ENCODE measurements at places on chromosomes 16 and 17.

DNA sequence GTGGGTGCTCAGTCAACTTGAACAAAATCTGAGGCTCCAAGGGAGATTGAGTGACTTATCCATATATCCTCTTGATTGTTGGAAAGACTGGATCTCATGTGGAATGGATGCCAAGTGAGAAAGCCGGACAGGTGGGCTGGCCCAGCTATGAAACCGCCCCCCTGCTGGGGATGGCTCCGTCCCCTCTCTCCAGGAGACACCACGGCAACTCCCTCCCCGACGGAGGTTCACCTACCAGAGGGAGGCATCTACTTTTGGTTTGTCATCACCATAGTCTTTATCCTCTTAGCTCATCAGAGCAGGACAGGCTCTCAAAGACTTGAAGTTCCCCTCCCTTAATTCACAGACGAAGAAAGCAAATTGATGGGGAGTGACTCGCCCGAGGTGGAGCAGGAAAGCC lies 1.8 kb upstream of the ALG1 start:
- DNase-seq: no peak

- peak; percentile 30 for DNase-seq
Observed at GRCh38 chr17:65292430-65292829, 155.3 kb downstream of the RGS9 start.

DNA sequence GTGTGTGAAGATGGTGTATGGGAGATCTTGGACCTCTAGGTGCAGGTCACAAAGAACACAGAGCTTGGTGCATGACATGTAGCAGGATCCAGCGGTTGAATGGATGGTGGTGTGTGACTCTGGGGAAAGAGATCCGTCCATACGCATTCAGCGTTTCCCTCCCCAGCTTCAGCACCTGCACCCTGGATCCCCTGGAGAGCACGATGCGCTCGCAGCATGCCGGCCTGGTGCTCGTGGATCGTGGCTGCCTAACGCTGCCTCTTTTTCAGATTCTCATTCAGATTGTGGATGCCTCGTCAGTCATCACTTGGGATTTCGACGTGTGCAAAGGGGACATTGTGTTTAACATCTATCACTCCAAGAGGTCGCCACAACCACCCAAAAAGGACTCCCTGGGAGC lies 70.9 kb downstream of the SEC14L1 start:
- DNase-seq: no peak

- DNase-seq: peak; percentile 58
Observed at GRCh38 chr17:43940630-43941029, 1.6 kb downstream of the PPY start.

GRCh38 chr17:75271955-75272847 lies 1.2 kb upstream of the MIF4GD start:
- DNase-seq: peak; percentile 77

- DNase-seq: no peak
Observed at GRCh38 chr16:69133373-69133954, 1.0 kb downstream of the UTP4 start.

DNA sequence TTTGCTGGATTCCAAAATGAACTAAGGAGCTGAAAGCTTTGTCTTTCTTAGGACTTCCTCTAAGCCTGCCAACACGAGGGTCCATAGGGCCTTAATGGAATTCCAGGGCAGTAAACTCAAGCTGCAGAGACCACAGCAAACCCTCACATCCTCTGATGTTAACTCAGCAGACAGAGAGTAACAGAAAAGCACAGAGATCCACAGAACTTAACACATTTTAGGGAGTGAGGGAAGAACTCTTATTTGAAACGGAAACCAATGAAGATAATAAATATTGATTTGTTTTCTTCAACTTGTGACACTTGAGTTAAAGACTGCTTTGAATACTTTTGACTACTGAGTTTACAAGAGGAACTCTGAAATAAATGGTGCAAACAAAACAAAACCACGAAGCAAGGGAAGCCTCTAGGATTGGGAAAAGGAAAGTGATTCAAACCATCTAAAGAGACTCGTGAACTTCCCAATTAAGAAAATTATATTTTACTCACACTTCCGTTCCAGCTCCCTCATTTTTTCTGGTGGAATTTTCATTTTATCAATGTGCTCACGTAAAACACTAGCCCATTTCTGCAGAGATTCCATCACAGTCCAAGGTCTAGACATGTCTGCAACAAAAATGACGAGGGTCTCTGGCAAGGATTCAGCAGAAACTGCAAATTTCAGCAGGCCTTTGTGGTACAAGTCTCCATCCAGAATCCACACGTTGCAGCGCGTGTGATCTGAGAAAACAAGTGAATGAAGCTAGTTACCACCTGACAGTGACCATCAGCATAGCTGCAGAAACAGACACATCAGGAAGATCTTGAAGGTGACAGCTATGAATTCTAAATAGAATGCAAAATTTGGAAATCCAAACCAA lies 9.2 kb downstream of the DYNC1LI2 start:
- peak; percentile 67 for DNase-seq

GRCh38 chr16:50263940-50264929 lies 2.1 kb upstream of the ADCY7 start:
- DNase-seq: peak; percentile 31

GRCh38 chr16:53822936-53823529 lies 119.1 kb downstream of the FTO start:
- DNase-seq: peak; percentile 56

DNA sequence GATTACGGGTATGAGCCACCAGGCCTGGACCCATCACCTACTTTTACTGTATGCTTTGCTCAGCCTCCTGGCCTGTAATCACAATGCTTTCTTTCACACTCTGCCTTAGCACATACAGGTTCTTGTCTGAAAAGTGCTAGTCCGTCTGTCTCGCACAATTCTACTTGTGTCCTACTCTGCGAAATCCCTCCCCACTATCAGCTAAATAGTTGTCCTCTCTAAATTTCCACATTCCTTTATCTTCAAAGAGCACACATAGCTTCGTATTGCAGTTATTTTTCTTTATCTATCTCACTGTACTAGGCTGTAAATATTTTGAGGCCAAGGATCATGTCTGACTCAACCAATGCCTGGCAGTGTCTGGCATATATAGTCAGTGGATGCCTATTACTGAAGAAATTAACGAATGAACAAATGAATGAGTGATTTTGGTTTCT lies 38.5 kb upstream of the ETV4 start:
- peak; percentile 55 for DNase-seq

DNA sequence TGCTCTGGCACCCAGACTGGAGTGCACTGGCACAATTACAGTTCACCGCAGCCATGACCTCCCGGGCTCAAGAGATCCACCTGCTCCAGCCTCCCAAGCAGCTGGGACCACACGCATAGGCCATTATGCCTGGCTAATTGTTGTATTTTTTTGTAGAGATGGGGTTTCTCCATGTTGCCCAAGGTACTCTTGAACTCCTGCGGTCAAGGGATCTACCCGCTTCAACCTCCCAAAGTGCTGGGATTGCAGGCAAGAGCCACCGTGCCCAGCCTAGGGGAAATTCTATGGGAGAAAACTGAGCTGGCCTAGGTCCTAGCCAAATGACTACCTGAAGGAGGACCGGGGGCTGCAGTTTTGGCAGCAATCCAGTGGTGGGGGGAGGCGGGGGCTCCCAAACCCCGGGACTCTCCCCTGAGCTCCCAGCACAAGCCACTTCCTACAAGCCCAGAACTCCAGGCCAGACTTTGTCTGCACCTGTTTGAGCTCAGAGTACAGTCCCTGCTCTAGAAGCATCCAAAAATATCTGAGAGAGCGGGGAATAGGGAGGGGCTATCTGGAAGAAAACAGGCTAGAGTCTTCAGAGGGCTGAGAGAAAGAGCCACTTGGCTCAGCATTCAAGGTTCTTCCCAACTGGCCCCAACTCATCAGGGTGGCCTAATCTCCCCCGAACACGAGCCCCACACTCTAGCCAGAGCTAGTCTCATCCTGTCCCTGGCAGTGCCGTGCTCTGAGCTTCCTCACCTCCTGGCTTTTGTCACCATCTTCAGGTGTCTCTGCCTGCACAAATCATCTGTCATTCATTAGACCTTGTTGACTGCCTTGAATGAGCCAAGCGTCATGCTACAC lies 9.1 kb downstream of the SRL start:
- DNase-seq: no peak

- no peak for DNase-seq
Observed at GRCh38 chr17:82438401-82439193, 12.0 kb downstream of the CYBC1 start.

DNA sequence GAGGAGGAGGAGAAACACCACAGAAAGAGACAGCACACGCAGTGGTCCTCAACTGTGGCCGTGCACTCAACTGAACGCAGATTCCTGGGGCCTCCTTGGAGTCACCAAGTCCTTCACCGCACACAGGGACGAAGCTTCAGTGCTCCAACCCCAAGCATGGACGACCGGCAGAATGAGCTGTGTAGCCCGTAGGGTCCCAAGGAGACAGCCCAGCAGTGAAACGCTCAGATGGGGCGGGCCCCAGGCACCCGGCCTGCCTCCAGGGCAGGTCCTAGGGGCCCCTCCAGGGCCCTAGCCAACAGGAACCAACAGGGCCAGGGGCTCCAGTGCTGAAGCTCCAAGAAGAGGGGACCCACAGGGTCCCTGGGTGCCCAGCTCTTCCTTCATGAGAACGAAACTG lies 13.2 kb downstream of the RAB40B start:
- no peak for DNase-seq

- no peak for DNase-seq
Observed at GRCh38 chr16:83586036-83586435, 221.7 kb upstream of the HSBP1 start.

GRCh38 chr17:38358586-38359513 lies 7.2 kb downstream of the SOCS7 start:
- DNase-seq: peak; percentile 47

- DNase-seq: no peak
Observed at GRCh38 chr16:24844101-24845030, 1.4 kb upstream of the SLC5A11 start.

GRCh38 chr16:680625-680945 lies 375 bp downstream of the STUB1 start:
- DNase-seq: no peak

DNA sequence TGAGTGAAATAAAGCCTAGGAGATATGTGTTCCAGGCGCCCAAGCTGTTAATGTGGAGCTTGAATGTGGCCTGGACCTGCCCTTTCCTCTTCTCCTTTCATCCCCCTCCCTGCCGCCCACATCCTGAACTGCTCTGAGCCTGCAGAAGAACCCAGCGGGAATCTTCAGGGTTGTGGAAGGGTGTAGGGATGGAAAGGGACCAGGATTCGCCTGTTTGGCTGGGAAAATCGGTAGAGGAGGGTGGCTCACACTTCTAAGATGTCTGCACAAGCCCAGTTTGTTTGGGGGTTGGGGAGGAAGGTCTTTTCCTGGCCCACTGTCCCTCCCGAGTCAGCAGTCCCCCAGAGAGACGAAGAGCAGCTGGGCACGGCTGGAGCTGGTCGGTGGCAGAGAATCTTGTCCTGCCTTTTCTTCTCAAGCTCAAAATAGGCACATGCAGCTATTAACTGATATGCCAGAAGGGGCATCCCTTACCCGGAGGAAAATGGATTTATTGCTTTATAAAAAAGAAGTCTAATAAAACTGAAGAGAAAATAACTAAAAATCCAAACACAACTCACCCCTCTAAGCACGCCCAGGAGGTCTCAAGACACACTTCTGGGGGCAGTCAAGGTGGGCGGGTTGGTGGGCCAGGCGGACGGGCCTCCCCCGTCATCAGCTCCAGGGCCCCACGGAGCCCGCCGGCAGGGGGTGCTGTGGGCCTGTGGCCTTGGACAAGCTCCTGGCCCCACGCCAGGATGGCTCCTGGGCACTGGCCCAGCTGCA lies 11.5 kb upstream of the PITPNA start:
- DNase-seq: peak; percentile 75

DNA sequence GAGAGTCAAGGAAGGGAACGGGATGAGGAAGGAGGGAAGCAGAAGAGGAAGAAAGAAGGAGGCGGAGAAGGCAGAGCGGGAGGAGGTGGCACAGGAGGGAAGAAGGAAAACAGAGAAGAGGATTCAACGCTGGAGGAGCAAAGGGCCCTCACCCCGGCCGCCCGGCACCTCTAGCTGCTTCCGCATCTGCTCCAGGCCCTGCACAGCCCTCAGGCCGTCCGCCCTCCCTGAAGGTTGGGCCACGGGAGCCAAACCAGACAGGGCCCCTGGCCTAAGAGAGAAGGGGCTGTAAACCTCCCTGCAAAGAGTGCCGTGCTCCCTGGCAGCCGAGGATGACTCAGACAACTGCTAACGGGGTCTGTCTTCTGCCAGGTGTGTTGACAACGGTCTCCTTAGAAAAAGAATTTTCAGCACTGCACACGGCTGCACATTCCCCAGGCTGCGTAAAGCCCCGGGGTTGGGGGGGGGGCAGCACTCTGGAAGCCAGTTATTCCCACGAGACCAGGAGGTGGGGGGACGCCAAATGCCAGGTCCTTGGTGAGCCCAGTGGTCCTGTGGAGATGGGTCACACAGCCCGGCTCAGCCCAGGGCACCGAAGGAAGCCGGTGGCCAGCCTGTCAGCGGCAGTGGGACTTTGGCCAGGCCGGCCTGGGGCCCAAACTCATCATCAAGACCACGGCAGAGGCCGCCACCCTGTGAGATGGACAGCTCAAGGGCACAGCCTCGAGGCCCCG lies 29.1 kb downstream of the MRM3 start:
- no peak for DNase-seq

DNA sequence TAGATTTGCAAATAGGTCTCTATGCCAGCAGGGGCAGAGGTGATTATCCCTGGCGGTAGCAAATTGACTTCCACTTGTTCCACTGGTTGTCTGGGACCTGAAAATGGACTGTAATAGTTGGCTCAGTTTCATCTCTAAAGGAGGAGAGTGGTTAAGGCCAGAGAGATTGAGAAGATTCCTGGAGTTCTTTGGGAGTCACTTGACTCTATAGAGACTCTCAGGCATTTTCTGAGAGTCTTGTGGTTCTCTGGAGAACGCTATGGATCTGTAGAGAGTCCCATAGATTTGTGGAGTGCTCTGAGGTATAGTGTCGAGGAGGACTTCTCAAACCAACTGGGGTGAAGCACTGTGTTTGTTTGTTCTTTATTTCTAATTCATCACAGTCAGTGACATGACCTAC lies 8.9 kb upstream of the PMP22 start:
- DNase-seq: peak; percentile 56

DNA sequence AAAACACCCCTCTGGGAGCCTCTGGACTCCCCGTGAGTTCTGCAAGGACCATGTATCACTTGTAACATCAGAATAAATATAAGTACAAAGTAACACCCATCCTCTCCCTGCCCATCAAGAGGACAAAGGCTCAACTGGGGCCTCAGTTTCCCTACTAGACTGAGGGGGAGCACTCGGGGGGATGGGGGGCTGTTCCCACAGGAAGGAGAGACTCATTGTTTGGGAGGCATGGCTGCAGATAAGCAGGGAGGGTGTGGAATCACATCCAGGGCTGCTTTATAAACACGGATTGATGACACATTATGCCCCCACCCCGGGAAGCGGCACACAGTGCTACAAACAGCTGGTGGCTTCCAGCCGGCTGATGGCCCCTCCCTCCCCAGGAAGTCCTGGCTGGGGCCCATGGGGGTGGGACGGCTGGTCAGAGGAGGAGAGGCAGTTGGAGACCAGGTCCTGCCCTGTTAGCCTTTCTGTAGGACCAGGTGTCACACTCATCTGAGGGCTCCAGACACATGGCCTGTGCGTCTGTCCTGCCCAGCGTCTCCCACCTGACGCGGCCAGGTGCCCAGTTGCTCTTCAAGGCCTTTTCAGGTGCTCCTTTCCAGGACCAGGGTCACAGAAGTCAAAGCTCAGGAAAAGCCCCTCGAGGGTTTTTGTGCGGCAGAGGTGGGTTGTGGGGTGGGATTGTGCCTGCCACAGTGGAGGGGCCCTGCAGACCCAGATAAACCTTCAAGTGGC lies 1.3 kb upstream of the MPG start:
- DNase-seq: peak; percentile 91

GRCh38 chr16:55370762-55371482 lies 46.9 kb downstream of the IRX6 start:
- peak; percentile 35 for DNase-seq
